ENCODE measurements at places on chromosomes 6 and 20. TPM values are rescaled to one million over a fixed set of nuclear protein-coding genes. Genes with fewer than 3 reads are reported as not detected.

DNA sequence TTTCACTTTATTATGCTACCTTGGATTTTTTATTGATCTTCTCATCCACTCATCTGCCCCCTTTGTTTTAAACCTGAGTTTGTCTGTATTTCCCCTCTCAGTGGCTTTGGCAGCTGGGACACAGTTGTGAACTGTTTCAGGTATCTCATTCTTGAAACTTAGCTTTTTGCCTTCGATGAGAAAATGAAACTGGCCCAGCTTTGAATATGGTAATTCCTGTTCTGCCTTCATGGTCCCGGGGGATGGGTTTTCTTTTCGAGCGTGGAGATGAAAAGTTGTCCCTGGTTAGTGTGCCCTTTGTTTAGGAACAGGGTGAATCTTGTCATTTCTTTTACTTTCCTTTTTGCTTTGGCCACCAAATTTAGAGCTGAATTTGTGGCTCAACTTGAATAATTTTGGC is 25.6 kb downstream of the DHX35 start:
- no peak for DNase-seq

OLIG3 gene
- not detected for total RNA-seq

DNA sequence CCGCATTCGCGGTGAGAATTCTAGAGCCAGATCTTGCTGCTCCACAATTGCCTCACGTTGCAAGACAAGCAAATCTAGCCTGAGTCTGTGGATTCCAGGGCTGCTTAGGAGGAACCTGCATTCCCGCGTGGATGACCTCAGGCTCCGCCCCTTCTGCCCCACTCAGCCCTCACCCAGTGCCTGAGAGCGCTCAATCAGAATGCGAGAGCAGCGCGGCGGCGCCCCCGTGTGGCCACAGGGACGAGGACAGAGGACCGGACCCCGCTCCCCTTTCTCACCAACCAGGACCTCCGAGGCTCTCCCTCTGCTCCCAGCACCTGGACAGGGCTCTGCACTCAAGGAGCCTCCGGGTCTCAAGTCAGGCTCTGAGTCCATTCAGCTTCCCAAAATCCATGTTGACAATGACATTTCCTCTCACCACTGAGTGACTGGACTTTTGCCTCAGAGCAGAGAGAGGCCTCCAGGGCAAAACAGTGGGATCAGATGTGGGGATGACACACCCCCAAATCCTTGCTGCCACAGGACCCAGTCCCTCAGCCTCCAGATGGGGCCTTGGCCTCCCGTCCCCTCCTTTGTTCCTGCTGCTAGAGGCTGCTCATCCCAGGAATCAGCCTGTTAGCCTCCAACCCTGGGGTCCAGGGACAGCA is 52.0 kb downstream of the RPP21 start:
- DNase-seq: no peak

DNA sequence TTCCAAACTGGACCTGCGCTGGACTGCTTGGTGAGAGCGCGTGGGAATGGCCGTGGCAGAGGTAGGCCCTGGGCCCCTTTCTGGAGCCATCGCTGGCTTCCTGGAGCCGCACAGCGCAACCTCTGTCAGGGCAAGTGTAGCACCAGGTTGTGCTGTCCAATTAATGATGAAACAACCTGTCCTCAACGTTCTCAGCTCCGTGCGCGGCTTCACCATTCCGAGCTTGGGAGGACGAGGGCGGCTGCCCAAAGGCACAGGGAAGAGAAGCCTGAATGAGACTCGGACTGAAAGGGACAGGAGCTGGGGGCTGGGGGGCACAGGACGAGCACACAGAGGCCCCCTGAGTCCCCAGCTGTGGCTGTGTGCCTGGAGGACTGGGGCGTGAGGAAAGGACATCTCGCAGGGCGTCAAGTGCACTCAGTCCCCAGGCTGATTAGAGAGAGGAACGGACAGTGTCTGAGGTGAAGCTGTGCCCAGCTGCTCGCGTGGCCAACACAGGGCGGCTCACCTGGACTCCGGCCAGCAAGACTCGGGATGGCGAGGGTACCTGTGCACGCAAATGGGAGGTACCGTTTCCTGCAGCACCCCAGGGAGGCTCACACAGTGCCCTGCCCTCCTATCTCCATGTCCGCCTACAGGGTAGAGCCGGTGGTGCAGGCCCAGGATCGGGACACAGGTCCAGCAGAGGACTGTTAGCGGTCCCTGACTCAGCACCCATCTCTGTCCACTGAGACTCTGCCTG is 403.3 kb downstream of the TAF4 start:
- DNase-seq: no peak

NRSN1 gene
- total RNA-seq: not detected

DNA sequence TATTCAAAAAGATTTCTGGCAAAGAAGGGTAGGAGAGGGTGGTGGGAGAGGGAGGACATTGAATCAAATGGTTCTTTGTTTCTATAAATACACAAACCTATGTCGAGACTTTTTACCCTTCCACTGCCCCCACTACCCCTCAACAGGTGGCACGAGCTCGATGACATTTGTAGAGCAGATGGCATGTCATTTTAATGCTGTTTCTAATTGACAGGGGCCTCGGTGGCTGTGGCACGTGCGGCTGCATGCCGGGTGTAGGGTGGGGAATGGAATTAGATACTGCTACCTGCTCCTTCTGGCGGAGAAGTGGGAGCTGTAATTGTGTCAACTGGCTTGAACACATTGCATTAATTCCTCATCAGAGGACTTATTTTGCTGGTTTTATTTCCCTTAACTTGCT is 29.1 kb upstream of the SASH1 start:
- no peak for DNase-seq

Data from epithelial cell of proximal tubule (primary cell).